ENCODE measurements at places on chromosomes 7 and 10. TPM values are rescaled to one million over a fixed set of nuclear protein-coding genes. Genes with fewer than 3 reads are reported as not detected.

The RABGEF1 gene
- 24.5 TPM for total RNA-seq

The SPDYE9 gene
- total RNA-seq = not detected

The MMP21 gene
- total RNA-seq = not detected

The FAM221A gene
- total RNA-seq = 5.9 TPM

The C10orf120 gene
- not detected for total RNA-seq

The ATOH7 gene
- total RNA-seq = not detected

The OR2A1 gene
- total RNA-seq = not detected

The IQUB gene
- total RNA-seq = not detected

DNA sequence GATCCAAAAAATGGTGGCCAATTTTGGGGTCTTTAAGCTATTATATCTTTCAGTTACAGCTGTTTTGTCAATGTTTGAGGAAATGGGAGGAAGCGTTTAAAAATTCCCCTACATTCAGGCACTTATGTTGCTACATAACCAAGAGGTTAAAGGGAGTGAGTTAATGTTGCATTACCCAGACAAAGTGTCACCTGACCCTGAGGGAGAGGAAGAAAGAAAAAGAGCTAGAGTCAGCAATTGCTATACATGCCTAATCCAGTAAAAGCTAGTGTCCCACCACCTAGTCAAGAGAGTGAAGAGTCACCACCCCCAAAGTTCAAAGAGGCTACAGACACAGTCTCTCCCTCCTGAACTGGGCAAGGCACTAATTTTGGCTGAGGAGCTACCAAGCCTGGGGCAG is 69.5 kb upstream of the ZNF92 start:
- no peak for ATAC-seq

GRCh38 chr7:95365151-95365550 is 31.0 kb downstream of the PON3 start:
- no peak for ATAC-seq

DNA sequence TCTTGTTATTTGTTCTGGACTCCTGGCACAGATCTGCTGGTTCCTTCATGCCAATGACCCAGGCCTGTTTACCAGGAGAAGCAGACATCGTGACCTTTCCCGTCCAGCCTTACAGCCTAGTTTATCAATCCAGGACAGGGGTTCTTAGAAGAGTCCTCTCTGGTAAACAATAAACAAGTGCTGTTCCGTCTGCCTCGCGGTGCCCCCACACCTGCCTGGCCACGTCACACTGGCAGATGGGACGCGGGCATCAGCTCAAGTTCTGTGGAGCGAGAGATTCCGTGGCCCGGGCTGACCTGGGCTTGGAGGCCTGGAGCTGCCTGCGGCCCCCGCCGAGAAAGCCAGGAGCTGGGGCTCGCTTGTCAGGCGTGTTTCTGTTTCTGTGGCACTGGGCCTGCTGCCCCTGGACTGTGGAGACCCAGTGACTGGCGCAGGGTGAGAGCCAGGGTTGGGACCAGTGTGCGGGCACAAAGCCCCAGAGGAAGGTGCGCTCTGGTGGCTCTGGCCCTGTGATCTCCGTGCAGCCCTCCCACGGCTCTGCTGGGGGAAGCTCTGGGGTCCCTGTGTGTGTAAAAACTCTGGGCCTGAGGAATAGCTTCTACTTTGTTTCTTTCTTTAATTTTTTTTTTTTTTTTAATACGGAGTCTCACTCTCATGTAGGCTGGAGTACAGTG is 28.4 kb upstream of the PFKFB3 start:
- no peak for ATAC-seq

DNA sequence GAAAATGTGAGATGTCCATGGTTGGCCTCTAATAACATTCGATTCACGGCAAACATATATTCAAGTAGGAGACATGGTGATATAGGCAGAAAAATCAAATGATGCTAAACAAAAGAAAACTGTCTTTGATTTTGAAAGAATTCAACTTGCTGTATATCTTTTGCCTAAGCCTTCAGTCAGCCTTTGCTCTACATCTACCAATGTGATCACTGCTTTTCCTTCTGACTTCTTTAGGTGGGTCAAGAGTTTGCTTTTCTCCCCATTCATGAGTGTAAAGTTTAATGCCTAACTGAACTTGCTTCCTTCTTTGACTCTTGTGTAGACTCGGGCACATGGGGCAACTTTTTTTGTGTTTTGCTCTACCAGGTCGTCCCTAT is 417 bp upstream of the HIF1AN start:
- ATAC-seq = peak; percentile 3

DNA sequence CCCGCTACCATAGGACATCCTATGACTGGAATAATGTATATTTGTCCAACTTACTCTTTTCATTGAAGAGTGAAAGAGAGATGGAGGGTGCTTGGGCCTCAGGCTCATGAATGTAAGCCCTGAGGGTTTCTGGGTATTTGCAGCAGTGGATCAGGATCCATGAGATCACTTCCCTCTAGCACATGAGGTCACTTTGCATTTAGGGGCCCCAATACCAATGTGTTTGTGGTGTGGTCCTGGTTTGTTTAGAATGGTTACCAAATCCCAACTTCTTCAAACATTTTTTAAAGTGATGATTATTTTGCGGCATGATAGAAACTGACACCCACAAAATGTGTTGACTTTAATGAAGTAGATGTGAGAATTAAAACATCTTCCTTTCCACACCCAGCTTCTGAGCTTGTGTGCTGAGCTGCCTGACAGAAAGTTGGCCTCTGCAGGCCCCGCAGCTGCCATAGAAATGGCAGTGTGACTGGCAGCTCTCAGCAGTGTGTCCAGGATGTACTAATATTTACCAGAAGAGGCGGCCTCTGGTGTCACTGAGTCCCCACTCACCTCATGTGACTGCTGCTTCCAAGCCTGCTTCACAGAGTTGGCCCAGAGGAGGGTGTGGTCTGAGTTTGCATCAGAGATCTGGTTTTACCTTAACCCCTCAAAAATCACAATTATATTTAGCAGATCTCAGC is 447.6 kb upstream of the NPVF start:
- no peak for ATAC-seq

DNA sequence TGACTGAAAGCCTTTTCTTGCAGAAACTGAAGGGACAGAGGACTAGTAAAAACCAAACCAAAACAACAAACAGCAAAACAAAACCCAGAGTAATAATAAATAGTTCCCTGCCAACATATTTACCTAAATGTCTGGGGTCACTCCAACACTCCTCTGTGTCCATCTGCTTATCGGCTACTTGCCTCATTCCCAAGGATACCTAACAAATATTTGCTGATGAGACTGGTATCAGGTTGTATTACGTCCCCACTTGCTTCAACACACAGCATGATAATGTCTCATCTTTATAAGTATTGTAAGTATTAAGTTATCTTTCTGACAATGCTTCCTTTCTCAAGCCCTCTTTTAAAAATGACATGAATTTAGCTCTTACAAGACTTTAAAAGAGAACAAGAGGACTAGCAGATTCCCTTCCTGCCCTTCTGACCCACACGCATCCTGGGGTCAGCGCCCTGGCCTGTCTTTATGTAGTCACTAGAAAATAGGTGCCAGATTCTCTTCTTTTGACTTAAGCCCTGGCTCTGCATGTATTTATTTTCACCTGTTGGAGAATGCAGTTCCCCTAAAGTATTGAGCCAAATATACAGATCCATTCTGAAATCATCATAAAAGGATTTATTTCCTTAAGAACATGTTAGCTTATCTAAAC is 110.2 kb downstream of the SEM1 start:
- ATAC-seq = no peak

GRCh38 chr10:5033061-5033778 is 29.6 kb upstream of the AKR1C2 start:
- ATAC-seq = no peak

DNA sequence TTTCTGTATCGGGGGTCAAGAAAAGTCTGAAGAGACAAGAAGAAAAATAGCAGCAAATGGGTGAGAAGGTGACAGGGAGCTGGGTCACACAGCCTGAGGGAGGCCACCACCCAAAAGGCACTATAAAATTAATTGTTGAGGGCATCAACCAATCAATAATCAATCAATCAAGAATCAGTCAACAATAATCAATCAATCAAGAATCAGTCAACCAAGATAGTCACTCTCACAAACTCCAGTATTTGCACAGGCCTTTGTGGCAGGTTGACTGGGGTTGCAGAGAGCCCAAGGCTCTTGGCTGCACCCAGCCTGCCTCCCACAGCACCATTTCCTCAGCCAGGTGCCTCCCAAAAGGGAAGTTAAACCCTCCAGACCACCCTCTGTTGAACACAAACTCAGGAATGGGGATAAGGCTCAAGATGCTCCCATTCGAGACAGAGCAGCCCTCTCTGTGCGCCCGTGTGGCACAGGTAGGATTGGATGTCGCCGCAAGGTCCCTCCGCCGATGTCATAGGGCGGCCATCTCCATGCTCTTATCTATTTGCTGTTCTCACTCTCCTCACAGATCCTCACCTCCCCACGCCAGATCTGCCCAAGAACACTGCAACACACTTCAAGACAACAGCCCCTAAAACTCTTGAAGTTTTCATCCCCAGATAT is 64.0 kb downstream of the TNS3 start:
- no peak for ATAC-seq

DNA sequence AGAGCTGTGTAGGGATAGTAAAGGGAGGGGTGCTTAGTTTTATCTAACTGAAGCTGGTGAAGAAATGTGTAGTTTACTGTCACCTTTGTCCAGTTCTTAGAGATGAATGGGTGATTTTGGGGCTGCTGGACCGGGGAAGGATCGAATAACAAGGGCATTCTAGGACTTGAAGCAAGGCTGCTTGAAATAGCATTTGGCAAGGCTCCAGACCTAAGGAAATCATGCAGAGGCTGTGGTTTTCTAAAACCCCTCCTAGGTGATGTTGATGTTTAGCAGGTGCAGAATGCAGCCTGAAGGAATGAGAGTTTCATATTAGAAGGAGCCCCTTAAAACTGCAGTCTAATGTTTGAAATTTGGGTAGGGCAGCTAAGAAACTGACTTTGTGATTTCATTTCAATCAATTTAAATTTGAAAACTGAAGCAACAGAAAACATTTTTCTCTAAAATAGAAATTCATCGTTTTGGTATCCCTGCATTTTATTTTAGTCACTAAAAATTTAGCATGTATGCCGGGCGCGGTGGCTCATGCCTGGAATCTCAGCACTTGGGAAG is 68.5 kb downstream of the TET1 start:
- no peak for ATAC-seq

GRCh38 chr10:117216611-117217195 is 19.4 kb downstream of the KCNK18 start:
- ATAC-seq = peak; percentile 75

DNA sequence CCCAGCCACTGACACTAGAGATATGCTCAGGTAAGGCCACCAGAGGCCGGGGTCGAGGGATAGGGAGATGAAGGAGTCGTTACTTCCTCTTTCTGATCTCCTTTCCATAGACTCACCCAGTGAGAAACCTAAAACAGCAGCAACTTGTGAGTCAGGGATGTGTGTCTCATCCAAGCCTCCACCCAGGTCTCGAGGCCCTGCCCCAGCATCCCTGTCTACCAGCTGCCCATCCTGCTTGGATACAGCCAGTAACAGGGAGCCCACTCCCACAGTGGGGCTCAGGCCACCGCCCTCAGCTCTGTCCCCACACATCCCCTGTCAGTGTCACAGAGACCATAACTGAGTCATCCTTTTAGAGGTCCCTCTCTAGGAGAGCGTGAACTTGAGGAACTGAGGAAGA is 49.6 kb upstream of the CHST15 start:
- no peak for ATAC-seq

DNA sequence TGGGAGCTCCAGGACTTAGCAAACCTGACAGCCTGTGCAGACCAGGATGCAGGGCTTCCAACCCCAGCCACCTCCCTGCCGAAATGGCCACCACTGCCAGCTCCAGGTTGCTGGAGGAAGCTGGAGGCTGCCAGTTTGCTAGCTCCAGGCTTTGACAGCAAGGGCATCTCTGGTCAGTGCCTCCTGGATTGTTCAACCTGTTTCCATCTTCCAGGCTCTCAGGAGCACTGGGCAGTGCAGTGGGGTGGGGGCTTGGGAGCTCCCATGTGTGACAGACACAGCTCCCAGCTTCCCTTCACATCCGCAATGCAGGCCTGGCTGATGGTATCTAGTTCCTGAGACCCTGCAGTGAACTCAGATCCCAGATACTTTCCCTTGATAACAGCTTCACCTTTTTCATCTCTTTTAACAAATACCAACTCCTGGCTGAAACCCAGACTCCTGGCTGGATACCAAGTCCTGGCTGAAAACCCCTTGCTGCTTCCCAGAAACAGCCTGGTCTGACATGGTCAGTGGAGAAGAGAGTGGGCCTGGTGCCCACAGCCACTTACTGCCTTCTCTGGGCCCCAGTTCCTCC is 20.8 kb upstream of the RET start:
- no peak for ATAC-seq

- ATAC-seq = peak; percentile 46
Observed at GRCh38 chr7:128863433-128863989, 855 bp downstream of the ATP6V1F start.

DNA sequence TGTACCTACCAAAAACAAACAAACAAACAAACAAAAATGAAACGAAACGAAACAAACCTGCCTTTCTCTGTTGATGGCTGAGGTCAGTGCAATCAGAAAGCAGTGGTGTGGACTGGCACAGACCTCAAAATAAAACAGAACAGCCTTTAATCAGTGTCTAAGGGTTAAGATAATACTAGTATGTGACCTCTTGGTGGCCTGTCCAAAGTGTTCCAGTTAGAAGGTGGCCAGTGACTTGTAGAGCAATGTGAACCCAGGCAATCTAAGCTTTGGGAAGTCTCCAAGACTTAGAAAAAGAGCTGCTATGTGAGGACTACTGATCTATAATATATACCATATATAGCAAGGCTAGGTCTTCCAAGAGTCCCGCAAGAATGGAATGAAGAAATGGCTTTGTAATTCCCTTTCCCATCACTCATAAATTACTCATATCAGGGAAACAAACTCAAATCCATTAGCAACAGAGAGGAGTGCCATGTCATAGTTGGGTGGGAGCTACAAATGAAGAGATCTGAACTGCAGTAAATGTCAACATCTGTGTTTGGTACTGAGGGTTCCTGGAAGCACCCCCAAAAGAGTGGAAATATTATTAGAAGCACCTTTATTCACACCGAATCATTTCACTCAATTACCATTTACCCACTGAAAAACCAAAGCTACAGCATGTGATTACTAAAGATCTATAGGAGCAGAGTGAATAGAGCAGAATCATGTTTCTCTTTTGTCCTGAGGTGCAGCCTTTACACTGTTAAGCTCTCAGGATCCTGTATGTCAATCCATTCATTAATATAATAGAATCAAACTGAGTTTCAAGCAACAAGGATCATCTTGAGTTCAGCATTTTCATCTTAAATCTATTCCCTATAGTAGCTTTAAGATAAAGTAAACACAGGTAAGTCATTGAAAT is 28.0 kb downstream of the ABLIM1 start:
- ATAC-seq = no peak

DNA sequence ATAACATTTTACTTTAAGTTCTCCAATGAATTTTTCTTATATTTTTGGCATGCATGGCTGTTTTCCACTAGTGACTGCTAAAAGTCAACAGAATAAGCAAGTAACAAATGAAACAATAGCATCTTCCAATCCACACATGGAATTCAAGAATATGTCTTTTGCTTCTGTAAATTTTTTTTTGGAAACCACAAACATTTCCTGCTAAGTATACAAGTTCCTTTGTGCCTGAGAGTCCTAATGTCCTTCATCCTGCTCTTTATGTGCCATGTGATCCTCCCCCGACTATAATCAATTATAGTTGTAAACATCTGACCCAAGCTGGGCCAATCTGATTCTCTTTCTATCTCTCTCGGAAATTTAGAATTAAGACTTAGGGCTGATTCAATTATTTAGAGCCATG is 61.2 kb downstream of the PPP1R3C start:
- ATAC-seq = no peak

- ATAC-seq = peak; percentile 91
Observed at GRCh38 chr10:6163364-6164270, 39.1 kb upstream of the PFKFB3 start.
